ENCODE measurements at places on chromosomes 4 and X. TPM values are rescaled to one million over a fixed set of nuclear protein-coding genes. Genes with fewer than 3 reads are reported as not detected.

DNA sequence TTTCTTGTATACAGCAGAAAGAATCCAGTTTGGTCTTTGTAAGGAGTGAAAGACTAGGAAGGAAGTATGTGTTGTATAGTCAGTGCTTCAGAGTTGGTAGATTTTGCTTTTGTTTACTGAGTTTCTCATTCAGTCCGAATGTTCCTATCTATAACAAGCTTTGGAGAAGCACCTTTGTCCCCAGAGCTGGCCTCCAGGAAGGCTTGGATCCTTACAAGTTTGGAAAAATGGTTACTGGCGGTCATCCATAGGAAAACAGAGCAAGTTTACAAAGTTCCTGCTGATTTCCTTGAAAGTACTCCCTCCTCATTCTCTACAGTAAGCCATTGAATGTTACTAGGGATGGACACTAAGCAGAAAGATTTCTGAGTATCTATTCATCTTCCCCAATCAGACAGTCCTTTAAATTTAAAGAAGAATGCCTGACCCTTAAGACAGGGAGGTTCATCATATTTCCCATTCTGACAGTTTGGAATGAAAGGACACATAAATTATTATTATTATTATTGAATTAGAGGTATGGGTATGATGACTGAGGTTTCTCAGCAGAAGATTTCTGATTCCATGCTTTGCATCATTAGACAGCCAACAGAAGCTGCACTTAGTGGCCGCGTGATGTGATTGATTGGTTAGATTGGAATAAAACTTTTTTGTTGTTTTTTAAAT, 35.8 kb downstream of the FAT4 start:
- DNase-seq: no peak

DNA sequence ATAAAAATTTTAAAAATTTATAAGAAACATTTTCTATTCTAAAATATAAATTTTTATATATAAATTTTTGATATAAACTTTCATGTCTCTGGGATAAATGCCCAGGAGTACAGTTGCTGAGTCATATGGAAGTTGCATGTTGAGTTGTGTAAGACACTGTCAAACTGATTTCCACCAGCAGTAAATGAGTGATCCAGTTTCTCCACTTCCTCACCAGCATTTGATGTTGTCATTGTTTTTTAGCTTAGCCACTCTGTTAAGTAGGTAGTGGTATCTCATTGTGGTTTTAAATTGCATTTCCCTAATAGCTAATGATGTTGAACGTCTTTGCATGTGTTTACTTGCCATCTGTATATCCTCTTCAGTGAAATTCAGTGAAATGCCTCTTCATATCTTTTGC, 66.5 kb downstream of the MAMLD1 start:
- peak; percentile 1 for DNase-seq

- DNase-seq: no peak
These were observed 847 bp upstream of the UGT2A2 start for GRCh38 chr4:69640289-69640688.

GRCh38 chrX:4253092-4253491, 539.6 kb upstream of the PRKX start:
- DNase-seq: no peak

GRCh38 chrX:148534291-148534690, 33.9 kb downstream of the AFF2 start:
- no peak for DNase-seq

ANXA3 gene
- 297 TPM for total RNA-seq

PAGE2B gene
- total RNA-seq: not detected

Measured in kidney epithelial cell (primary cell).